Suppressor macrophage treated with lipopolysaccharide for 1 hour (primary cell): ENCODE measurements at places on chromosomes 13 and 19.

- no peak for DNase-seq
Observed at GRCh38 chr13:106650690-106651205, 82.8 kb upstream of the ARGLU1 start.

DNA sequence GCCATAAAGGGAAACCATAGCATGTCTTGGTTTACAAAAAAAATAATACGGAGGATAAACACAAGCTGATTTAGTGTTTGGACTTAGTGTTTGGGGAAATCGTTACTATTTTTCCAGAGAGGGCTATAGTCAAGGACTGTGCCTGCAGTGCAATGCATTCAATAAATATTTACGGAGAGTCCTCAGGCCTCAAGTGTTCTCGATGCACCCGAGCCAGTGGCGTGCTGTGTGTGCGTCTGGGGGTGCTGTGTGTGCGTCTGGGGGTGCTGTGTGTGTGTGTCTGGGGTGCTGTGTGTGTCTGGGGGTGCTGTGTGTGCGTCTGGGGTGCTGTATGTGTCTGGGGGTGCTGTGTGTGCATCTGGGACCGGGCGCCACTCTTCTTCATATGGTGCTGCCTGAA, 71.7 kb upstream of the GTF3A start:
- no peak for DNase-seq

DNA sequence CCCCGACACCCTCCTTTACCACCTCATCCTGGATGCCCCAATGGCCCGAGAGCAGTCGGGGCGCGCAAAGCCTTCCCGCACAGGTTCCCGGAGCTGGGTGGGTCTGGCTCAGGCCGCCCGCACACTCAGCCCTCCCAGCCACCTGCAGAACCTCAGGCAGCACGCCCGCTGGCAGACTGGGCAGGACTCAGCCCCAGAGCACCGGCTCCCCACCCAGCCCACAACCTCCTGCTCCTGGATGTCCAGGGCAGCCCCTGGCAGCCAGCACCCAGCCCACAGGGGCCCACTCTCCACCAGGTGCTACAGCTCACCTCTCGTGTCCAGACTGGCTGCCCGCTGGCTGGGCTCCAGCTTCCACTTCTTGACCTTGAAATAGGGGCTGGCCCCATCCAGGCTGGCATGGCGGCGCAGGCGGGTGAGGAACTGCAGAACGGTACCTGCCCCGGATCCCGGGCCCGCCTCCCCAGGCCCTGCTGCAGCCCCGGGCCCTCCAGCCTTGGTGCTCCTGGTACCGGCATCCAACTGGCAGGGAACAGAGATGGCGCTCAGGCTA, 4.6 kb downstream of the CBARP start:
- DNase-seq = no peak

DNA sequence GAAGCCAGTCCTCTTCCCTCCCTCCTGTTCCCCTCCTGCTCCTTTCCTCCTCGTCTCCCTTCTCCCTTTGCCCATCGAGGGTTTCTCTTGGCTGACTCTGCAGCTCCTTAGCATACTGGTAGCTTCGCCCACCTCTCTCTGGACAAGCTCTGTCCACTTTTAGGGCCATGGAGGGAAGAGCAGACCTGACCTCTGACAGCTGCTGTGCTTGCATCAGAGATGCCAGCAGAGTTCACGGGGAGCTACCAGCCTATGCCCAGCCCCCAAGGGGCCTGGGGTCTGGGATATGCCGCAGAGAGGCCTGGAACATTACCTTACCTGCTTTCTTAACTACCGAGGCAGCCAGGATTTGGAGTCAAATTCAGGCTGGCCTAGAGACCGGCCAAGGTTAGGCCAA, 19.7 kb downstream of the LYL1 start:
- no peak for DNase-seq

DNA sequence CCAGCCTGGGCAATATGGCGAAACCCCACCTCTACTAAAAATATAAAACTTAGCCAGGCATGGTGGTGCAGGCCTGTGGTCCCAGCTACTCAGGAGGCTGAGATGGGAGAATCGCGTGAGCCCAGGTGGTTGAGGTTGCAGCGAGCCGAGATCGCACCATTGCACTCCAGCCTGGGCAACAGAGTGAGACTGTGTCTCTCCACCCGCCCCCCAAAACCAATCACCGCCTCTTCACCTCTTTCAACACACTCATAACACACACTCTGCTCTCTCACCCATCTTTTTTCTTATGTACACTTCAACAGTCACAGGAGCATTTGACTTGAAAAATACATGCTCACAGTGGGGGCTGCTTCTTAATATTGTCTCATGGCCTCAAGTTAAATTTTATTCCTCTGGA, 76.8 kb downstream of the ESD start:
- DNase-seq = no peak

DNA sequence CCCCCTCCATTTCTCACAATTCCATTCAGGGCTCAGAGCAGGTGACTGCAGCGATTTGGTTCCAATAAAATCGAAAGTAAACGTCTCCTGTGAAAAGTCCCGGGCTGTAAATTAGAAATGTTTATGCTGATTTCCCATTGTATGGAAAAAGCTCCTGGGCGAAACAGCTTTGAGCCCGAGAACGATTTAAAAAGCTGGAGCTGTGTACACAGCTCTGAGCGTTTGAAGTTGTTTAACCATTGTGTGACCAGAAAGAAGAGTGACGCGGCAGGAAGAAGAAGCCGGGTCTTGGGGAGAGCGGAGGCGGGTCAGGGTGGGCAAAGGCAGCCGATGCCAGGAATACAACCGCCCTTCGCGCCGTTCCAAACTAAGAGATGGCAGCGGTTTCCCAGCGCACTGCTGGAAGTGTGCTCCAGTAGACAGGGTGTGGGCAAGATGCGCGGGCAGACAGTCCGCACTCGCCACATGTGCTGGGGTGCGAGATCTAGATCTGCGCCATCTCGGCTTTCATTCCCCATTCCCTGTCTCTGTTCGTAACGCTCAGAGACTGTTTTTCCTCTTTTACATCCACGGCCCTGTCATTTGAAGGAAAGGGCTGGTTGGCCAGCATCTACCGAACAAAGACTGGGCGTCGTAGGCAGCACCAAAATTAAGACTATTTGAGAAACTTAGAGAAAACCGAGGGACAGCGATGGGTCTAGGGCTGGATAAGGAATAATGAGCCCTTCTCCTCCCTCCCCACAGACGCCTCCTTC, 960 bp upstream of the GSX1 start:
- no peak for DNase-seq

DNA sequence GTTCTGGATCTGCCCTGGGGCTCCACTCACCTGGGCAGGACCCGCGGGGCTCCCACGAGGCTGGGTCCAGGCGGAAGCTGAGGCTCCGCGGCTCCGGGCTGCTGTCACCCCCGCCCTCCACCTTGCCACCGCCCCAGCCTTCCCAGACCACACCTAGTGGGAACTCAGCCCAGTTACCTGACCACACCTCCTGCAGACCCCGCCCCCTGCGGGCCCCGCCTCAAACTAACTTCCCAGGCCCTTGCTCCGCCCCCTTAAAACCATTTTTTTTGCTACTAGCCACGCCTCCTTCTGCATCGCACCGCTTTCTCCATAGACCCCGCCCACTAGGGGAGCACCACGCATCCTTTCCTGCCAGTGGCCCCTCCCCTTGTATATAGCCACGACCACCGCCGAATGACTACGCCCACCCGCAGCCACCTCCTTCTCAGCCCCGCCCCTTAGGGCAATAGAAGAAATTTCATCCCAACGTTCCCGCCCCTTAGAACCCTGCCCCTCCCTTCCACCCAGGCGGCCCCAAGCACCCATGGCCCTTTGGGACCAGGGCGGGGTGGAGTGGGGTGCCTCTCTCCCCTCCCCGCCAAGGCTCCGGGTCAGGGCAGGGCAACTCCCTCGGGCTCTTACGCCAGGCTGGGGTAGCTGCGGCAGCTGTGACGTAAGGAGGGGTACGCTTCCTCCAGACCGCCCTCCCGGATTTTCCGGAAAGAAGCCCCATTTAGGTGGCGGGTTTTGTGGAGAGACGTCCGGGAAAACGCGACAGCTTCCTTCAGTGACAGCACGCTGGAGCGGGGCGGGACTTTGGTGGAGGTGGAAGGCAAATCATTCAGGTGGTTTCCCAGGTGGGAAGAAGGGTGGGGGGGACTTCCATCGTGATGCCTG, at the start of gene SH2D3A:
Gene SH2D3A, minus strand, starts transcription at position 79 of the 879 bp plus-strand sequence. CDS start 3,687 bp downstream, outside the sequence.
- DNase-seq = peak; percentile 99
